Hair follicle dermal papilla cell (primary cell): ENCODE measurements at places on chromosomes 13 and 19. TPM values are rescaled to one million over a fixed set of nuclear protein-coding genes. Genes with fewer than 3 reads are reported as not detected.

ZFP36 gene
- total RNA-seq: 18.9 and 19.0 TPM in 2 replicates

ZNF653 gene
- 5.2 and 6.8 TPM in 2 replicates for total RNA-seq

RGCC gene
- total RNA-seq: 56.2 and 151 TPM in 2 replicates

IGFL4 gene
- under 0.01 TPM in 1 of 2 replicates, not detected in the other for total RNA-seq

LGALS4 gene
- total RNA-seq: not detected in 2 replicates

SPHK2 gene
- 16.5 and 19.1 TPM in 2 replicates for total RNA-seq

CATSPERD gene
- total RNA-seq: under 0.01 TPM in 1 of 2 replicates, not detected in the other

PTGER1 gene
- total RNA-seq: 0.32 and 1.1 TPM in 2 replicates

PTPRS gene
- total RNA-seq: 261 and 322 TPM in 2 replicates

CCL25 gene
- total RNA-seq: not detected in 2 replicates

KLK12 gene
- not detected in 2 replicates for total RNA-seq

COX6B1 gene
- total RNA-seq: 153 and 283 TPM in 2 replicates

F7 gene
- total RNA-seq: under 0.01 and 0.12 TPM in 2 replicates

CCNE1 gene
- total RNA-seq: 4.6 and 4.7 TPM in 2 replicates

LRCH1 gene
- 11.5 and 12.5 TPM in 2 replicates for total RNA-seq

SYMPK gene
- 42.0 and 44.0 TPM in 2 replicates for total RNA-seq

PSPN gene
- 0.97 and 2.9 TPM in 2 replicates for total RNA-seq

GFY gene
- total RNA-seq: not detected in 2 replicates

KLK13 gene
- not detected in 2 replicates for total RNA-seq

GPR180 gene
- 12.3 and 15.7 TPM in 2 replicates for total RNA-seq

SLITRK5 gene
- total RNA-seq: under 0.01 TPM in 2 replicates

SH2D3A gene
- not detected in 2 replicates for total RNA-seq

CD209 gene
- not detected in 2 replicates for total RNA-seq

UGGT2 gene
- total RNA-seq: 39.7 and 52.6 TPM in 2 replicates

CD79A gene
- 0.12 TPM in 1 of 2 replicates, not detected in the other for total RNA-seq
